OCI-M1 (cell line): ENCODE measurements at places on chromosomes 11 and 22.

DNA sequence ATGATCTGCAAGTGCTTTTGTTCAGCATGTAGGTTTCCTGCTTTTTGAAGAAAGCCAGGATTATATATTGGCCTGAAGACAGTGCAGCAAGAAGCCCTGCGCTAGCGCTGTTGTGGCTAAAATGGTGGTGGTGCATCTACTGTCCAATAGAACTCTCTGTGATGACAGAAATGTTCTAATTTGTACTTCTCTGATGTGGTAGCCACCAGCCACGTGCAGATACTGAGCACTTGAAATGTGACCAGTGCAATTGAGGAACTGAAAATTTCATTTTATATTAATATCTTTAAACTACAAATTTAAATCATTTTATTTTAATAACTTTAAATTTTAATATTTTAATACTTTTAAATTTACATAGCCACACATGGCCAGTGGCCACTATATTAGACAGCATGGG is 73.0 kb upstream of the PAX6 start:
- no peak for DNase-seq

DNA sequence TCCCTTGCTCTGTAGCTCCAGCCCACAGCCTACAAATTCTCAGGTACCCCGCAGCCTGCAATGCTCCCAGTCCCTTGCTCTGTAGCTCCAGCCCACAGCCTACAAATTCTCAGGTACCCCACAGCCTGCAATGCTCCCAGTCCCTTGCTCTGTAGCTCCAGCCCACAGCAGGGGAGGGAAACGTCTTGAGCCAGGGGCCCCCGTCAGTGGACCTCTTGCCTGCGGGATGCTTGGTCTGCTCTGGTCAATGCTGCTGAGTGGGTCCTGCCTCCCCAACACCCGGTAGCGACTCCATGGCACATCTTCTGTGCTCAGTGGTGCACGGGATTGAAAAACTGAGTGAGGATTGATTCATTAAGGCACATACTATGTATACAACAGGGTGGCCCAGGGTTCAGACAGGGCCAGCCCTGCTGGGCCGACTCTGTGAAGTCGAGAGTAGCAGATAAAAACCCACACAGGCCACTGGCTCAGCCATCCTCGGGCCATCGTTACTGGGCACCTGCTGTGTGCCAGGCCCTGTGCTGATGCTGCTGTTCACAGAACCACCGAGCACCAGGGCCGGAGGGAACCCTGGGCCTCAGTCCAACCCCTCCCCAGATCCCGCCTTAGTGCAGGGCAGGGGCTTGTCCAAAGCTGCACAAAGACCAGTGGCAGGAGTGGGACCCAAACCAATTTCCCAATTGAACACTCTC is 69.7 kb downstream of the MYO7A start:
- no peak for DNase-seq

DNA sequence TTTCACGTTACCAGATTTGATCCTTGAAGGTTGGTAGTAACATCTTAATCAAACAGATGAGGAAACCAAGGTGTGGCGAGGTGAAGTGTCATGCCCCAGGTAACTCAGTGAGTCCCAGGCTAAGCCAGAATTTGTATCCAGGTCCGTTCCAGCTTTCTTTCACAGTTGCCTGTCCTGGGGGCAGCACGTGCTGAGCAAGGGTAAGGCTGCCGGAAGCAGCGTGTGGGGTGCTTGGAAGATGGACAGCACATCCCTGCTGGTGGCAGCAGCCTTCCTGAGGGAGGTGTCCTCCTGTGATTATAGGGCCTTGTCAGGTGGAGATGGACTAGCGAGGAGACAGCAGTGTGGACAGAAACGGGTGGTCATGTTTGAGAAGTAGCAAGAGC is 50.9 kb downstream of the TRIOBP start:
- no peak for DNase-seq

DNA sequence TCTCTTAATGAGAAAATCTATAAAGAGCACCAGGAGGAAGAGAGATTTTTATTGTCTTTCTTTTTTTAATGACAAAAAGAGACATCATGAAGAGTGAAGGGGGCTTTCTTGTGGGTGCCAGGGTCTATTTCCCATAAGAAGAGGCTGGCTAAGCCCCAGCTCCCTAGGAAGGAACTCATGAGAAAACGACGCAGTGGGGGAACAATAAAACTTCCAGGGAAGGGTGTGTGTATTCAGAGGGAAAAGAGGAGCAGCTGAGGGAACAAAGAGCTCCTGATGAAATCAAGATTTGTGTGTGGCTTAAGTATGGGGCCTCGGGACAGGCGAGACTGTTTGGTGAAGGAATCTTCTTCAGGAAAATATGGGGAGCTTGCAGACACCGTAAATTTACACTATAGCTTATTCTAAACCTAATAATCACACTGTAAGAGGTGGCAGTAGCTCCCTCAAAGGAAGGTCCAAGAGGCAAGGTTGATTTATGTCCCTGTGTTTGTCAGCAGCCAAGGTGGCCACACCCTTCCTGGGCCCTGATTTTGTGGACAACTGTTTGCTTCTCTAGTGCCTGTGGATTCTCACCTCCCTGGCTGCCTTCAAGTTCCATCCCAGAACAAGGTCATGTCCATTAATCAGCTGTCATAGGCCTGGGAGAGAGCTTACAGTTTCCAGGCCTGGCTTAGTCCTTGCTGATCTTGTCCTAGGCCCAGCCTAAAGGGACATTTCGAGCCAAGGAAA is 615.7 kb downstream of the INSC start:
- DNase-seq: no peak

- no peak for DNase-seq
These were observed 150.1 kb downstream of the MN1 start for GRCh38 chr22:27651486-27651885.

- DNase-seq: no peak
These were observed 66.9 kb downstream of the SCUBE1 start for GRCh38 chr22:43276321-43276720.

DNA sequence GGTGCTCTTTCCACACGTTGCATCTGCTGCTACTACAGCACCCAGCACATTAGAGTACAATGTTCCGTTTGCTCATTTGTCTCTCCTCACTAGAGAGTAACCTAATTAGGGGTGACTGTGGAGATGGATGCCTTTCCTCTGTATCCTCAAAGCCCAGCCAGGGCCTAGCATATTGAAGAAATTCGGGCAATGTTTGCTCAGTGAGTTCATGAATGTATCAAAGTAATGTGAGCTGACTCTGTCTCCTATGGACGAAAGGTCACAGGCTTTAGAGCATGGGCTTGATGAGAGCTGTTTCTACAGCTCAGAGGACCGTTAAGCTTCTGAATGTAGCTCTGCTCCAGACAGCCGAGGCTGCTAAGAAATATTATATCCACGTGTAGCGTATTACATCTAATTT is 67.5 kb downstream of the C11orf58 start:
- no peak for DNase-seq

DNA sequence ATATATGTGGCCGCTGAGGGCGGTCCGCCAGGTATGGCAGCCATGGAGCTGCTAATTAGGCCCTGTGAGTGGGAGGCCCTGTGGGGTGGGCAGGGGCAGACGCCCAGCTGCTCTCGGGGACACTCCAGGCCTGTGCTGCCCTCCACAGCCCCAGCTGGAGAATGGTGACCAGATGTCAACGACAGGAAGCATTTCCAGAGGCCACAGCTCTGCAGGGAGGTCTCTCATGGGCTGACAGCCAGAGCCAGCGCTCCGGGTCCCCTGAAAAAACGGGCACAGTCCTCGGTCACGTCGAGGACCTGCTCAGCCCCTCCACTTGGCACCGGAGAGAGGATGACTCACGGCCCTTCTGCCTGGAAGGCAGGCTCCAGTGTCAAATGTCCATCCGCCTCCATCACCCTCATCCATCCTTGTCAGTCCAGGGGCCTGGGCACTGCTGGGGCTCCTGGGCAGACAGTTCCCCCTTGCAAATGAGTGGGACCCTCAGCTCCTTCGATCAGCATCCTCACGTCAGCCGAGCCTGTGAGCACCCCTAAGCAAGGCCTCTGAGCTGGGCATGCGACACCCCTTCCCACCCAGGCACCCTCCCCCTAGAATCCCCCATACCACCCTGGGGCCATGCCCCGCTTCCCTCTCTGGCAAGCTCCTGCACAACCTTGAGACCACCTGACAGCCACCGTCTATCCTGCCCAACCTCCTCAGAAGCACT is 1.9 kb downstream of the BID start:
- DNase-seq: no peak

DNA sequence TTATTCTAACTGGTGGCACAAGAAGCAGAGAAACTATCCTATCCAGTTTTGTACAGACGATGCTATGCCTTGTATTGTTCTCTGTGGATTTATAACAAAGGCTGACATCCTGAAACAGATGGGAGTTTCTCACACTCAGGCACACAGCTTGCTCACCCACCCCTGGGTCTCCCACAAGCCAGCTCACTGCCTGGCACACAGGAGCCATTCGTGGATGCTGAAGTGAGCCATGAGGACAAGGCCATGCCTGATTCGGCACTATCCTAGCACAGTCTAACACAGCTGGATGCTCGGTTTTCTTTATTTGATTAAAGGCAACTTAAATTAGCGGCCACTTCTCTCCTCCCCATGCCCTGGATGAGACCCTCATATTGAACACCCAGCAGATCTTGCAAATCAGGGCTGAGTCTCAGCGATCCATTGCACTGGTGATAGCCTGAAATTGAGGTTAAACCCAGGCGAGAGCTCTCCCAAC is 25.7 kb upstream of the TMPRSS4 start:
- DNase-seq: no peak

DNA sequence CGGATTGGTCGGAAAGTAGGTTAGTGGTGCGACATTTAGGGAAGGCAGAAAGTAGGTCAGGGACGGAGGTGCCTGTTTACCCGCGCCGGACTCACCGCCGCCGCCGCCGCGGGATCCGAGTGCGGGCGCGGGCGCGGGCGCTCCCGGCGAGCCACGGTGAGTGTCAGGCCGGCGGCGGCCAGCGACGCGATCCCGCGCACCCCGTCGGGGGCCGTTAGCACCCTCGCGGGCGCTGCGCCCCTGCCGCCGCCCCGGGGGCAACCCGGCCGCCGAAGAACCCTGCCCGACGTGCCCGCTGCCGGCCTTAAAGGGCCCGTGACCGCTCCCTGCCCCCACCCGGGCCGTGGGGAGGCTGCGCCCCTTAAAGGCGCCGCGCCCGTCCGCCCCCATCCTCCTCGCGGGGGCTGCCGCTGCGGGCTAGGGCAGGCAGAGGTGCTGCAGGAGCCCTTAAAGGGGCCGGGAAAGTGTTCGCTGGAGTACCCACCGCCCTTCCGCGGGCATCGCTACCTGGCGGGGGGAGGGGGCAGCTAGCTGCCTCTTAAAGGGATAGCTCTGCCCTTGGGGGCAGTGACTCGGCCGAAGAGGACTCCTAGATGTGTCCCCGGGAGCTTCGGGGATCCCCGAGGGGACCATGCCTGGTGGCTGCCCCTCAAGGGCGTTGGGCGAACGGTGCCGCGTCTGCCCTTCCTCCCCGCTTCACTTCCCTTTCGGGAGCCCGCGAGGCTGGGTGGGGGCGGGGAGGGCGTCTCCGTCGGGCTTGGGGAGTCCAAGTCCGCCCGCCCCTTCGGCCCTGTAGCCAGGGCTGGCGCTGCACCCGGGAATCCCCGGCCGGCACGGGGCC is at the start of gene BMAL1:
BMAL1 (plus strand) TSS at position 23 of the 841 bp plus-strand sequence. CDS start 76,519 bp downstream, outside the sequence.
- peak; percentile 54 for DNase-seq

DNA sequence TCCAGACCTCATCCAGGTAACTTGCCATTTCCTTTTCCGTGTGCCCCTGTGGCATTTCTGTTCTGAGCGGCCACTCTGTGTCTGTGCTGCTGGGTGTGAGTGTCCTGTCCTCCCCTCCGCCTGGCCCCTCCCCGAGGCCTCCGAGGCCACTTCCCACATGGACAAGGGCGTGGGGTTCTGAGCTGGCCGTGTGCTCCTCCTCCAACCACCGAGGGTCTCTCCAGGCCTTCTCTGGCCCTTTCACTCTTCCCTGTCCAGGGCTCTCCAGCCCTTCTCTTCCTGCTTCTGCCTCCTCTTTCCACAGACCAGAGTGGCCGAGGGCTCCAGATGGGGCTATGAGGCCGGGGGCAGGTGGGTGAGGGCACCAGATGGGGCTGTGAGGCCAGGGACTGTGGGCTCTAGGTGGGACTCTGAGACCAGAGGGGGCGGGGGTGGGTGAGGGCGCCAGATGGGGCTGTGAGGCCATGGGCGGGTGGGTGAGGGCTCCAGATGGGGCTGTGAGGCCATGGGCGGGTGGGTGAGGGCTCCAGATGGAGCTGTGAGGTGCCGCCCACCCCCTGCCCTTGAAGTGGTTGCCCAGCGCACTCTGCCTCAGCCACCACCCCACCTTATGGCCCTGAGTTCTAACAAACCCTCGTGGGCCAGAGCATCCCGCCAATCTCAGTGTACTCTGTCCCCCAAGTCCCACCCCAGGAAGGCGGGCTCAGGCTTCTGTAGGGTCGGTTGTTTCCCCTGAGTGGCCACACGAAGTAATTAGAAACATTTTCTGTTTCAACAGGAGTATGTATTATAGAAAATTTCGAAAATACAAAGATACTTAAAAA is 24.1 kb downstream of the PTDSS2 start:
- DNase-seq: no peak

DNA sequence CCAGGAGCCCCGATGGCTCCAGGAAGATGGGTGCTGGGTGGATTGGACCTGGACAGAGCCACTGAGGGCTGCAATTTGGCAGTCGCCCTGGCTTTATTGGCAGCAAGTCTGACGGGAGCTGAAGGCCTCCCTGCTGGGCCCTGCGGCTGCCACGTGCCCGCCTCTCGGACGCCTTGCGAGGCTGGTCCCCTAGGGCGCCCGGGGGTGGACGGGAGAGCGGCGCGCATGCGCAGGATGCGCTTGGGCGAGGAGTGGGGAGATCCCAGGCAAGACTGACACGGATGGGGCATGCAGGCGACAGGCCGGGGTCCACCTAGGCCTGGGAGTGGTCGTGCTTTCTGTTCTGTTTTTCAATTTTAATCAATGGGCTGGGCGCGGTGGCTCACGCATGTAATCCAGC is 150.0 kb downstream of the ADAMTS15 start:
- no peak for DNase-seq

GRCh38 chr22:25702040-25702439 is 39.9 kb upstream of the MYO18B start:
- peak; percentile 85 for DNase-seq

DNA sequence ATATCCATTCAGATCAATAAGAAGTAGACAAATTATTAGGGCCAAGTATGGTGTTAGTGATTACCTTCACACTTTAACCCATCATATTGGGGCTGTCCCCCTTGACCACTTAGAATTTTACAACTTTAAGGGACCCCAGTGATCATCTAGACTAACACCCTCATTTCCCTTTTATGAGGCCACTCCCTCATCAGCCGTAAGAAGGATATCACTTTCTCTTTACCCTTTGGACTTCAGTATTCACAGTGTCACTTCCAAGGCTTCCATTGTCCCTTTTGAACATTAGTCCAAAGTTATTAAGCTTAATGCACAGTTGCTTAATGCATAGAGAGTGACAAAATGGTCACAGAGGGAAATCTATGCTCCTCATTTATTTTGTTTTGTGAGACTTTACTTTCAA is 172.4 kb upstream of the MPPED2 start:
- no peak for DNase-seq
